Mesenchymal stem cell (in vitro differentiated cells and primary cell): ENCODE measurements at places on chromosomes 12 and 14.

GRCh38 chr14:60845523-60845922 is 111.0 kb downstream of the MNAT1 start:
- DNase-seq, result no peak

DNA sequence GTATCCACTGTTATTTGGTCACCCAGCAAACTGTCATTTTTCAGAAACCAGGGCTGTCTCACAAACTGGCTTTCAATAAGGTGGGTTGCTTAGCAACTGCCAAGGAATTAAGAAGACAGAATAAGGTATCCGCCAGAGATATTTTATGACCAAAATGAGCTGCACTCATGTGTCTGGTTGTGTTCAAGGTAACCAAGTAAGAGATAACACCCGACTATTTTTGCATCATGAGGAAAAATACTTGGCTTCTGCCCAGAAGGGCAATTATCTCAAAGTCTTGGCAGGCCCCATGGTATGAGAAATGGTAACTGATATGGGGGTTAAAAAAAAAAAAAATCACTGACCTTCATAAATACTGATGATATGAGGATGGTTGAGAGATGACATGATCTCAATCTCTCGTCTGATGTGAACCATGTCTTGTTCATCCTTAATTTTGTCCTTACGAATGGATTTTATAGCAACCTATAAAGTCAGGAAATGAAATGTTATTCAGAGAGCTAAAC is 32.6 kb downstream of the NUAK1 start:
- DNase-seq, result no peak

DNA sequence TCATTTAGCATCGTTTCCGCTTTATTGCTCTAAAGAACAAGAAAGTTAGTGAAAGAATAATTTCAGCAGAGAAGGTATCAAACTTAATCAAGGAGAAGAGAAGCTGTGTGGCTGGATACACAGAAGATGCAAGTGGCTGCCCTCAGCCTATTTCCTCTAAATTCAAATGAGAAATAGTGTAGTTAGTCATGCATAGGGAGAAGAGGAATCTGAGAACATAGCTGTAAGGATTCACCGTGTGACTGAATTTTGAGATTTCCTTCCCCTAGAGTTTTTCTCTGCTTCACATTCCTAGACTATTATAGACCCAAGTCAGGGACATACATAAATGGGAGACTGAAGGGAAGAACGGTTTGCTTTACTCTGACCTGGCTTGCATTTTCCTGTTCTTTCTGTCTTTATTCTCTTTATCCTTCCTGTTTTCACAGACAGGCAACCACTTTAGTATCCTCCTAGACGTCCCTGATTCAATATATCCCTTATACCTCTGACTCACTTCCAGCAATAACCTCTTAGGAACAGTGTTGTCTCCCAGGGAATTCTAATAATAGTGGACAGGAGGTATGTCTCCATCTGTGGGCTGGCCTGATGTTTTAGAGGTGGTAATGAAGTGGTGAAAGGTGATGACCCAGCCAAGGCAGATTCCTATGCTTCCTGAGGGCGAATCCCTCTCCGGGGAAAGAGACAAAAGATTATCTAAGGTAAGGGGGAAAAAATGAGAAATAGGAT is 7.0 kb downstream of the RNASE10 start:
- DNase-seq, result no peak

GRCh38 chr14:93267149-93267711 is 60.2 kb downstream of the UBR7 start:
- DNase-seq, result no peak

DNA sequence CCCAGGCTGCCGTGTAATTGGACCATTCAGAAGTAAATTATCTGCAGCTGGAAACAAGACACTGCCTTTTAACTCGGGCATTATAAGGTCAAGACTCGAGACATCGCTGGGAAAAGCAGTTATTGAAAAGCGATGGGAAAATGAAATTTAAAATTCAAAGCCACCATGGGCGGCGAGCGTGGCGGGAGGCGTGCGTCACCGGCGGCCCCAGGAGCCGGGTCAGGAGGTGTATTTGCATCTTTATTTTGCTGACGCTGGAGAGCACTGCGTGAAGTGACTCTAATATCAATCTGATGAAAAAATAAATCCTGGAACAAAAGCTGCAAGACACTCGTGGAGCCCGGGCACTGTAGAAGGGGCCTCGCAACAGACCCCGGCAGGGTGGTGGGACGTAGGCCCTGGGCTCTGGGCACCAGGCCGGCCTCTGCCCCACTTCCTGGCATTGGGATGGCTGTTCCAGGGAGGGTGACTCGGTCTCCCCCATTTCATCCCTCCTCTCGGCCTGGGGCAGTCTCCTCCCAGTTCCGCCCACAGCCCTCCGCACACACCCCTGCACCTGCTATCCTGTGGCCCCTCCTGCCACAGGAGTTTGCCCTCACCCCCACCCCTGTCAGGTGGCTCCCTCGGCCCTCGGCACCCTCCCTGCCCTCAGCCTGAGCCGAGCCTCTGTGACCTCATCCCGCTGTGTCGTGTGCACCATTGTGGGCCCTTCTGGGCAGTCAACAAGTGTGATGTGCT is 196.2 kb downstream of the KIF26A start:
- no peak for DNase-seq

DNA sequence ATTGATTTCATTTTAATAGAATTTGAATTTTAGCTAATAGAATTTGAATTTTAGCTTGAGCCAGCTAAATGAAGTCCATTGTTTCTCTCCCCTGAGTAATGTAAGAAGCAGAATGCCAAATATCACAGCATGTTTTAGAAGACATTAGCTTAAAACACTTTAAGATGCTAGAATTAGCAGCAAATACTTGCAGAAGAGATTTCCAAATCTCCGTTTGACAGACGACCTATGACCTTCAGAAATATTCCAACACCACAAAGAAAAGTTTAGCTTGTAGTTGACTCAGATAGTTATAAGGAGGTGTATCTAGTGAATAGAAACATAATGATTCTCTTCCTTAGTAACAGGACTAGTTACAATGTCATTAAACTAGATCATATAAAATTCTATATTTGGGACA is 51.7 kb upstream of the MYF6 start:
- no peak for DNase-seq

GRCh38 chr12:97038834-97039233 is 131.8 kb downstream of the NEDD1 start:
- DNase-seq, result no peak

GRCh38 chr14:90275820-90276219 is 19.5 kb downstream of the PSMC1 start:
- peak; percentile 27 for DNase-seq

DNA sequence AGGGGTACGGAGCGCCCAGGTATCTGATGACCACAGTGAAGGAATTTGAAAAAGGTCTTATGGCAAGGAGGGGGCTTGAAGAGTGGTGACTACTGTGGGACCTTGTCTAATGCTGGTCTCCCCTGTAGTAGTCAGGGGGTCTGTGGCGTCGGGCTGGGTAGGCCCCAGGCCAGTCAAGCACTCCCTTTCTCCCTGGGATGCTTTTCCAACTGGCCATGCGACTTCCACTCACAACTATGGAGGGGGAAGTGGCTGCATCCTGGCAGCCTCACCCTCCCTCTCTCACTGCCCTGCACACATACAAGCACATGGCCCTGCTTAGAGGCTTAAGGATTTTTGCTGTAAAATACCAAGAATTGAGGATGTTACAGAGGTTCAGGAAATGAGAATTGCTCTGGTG is 4.1 kb downstream of the TSPAN11 start:
- DNase-seq, result no peak

GRCh38 chr12:116420227-116420880 is 138.8 kb upstream of the MAP1LC3B2 start:
- DNase-seq, result peak; percentile 47

DNA sequence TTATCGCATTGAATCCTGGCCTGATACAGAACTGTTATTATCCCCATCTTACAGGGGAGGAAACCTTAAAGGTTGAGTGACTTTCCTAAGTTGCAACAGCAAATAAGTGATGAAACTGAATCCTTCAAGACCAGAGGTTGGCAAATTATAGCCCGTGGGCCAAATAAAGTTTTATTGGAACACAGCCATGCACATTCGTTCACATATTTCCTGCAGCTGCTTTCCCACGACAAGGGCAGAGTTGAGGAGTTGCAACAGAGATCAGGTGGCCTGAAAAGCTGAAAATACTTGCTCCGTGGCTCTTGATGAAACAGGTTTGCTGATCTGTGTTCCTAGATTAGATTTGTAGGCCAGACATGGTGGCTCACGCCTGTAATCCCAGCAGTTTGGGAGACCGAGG is 126.7 kb downstream of the PHETA1 start:
- no peak for DNase-seq

GRCh38 chr12:98719515-98720504 is 74.7 kb downstream of the APAF1 start:
- no peak for DNase-seq

DNA sequence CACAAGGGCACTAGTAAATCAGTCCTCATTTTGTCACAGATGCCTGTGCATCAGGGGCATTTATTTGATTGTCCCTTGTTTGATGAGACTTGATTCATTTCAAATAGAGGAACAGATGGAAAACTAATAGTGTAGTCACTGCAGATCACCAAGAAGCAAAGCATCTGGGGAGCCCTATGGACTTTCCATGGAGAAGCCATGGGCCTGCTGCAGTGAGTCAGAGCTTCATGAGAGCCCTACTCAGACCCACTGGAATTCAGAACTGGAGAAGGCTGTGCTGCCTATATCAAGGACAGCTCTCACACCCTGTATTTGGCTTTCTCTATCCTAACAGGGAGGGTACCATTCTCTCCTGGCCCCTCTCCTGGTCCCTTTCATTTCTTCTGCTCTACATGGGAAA is 126.2 kb downstream of the GRIP1 start:
- no peak for DNase-seq

DNA sequence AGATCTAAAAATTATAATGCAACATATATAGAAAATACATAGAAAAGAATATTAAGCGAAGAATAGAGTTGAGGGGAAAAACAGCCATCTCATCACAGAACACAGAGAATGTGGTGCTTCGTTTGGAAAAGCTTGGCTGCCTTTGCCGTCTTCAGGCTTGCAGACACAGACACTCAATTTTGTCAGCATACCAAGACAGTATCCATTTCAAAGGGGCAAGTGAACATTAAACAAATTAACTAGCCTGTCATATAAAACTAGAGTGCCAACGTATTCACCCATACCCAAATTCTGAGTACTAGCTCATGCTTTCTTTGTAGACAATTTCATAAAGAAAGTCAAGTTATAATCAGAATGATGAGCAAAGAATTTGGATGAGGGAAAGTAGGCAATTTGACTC is 40.5 kb downstream of the DMAC2L start:
- DNase-seq, result no peak

DNA sequence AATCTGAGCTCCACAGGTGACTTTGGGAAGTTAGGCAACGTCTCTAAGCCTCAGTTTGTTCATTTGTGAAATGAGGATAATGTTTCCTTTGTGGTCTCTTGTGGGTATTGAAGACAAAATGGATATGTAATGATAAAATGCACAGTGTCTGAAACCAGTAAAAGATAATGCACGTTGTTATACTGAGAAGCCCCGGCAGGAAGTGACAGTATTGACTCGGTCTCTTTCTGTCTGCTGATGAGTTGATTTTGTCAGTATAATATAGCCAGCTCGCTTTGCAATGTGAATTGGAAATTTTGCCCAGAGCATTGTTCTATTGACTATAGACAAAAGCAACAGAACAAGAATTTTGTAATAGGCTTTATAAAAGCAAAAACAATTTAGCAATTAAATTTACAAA is 49.2 kb upstream of the SLC38A1 start:
- no peak for DNase-seq

DNA sequence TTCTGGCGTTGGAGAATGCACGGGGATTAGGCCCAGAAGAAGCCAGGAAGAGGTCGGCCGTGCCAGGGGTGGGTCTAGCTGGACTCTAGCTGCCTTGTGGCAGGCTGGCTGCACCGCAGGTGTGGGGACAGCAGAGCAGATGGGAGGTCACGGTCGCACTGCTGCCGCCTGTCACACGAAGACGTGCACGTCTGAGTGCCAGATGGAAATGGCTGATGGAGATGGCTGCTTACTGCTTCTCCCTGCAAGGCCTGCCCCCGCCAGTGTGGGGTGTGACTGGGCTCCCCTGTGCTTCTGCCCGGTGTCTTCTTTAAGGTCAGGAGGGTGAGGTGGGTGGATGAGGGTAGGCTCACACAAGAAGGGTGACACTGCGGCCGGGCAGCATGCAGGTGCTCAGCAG is 79.0 kb downstream of the MOK start:
- DNase-seq, result no peak

DNA sequence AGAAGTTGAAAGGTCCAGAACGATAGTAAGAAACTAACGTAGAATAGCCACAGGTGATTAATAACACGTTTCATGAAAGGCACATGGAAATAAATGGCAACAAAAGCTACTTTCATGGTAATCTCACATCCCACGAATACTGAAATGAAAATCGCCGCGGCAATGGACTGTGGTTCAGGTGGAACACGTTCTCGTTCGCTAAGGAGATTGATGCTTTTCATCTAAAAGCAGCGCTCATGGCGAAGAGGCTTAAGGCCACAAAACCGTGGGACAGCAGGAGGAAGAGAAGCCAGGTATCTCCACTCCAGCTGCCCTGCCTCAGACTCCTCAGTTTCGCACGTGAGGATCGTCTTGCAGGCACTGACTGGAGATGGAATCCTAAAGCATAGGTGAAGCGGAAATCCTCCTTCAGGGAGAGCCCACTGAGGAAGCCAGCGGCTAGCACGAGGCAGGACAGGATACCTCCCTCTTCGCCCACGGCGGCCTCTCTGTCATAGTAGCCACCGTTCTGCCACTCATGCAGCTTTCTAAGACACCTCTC is 696 bp upstream of the GPHN start:
- DNase-seq, result no peak

DNA sequence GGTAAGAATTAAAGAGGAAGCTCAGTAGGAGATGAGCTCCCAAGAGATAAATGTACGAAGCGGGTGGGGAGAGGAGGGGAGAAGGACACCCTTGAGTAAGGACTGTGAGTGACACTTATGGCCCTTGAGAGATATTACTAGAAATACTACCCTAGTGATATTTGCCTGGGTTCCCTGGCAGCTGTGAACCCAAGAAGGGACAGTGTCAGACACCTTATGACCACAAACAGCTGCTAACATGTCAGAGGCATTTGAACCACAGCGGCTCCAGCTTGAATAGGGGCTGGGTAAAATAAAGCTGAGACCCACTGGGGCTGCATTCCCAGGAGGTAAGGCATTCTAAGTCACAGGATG is 19.6 kb upstream of the SLC6A12 start:
- no peak for DNase-seq

GRCh38 chr12:124848621-124849380 is 14.9 kb downstream of the SCARB1 start:
- DNase-seq, result no peak

DNA sequence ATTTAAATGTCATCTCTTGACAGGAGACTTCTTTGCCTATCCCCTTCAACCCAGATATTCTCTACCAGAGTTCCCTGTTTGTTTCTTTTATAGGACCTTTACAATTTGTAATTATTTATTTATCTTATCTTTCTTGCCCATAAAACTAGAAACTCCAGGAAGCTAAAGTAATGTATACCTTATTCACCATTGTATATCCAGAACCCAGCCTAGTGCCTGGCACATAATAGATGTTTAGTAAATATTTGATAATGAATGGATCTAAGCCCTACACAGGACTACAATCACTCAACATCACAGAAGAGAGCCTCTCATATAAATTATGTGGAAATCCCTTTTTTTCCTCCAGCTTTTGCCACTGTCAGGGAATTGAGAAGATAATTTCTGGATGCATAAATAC is 125.6 kb upstream of the CNOT2 start:
- no peak for DNase-seq
